ENCODE measurements at places on chromosomes 7 and 10. TPM values are rescaled to one million over a fixed set of nuclear protein-coding genes. Genes with fewer than 3 reads are reported as not detected.

Gene YAE1
- 17.0 TPM for polyA plus RNA-seq

Gene ZKSCAN1
- polyA plus RNA-seq, result 24.5 TPM

Gene CFAP58
- polyA plus RNA-seq, result 0.23 TPM

Gene PLCE1
- polyA plus RNA-seq, result 3.7 TPM

Gene RPEL1
- polyA plus RNA-seq, result not detected

Gene SPDYE1
- not detected for polyA plus RNA-seq

Gene BLNK
- polyA plus RNA-seq, result not detected

Gene CLCN1
- not detected for polyA plus RNA-seq

Gene LRIT1
- not detected for polyA plus RNA-seq

Gene EPDR1
- polyA plus RNA-seq, result 4.8 TPM

Gene ZNF736
- polyA plus RNA-seq, result 4.7 TPM

Gene KMT2C
- 6.9 TPM for polyA plus RNA-seq

Gene TCAF2
- 1.9 TPM for polyA plus RNA-seq

Gene LRRN3
- 12.7 TPM for polyA plus RNA-seq

Gene METTL2B
- 21.0 TPM for polyA plus RNA-seq

Gene CYP3A7
- not detected for polyA plus RNA-seq

Gene HECTD2
- polyA plus RNA-seq, result 7.6 TPM

Gene CALML3
- polyA plus RNA-seq, result not detected

Gene IGF2BP3
- polyA plus RNA-seq, result 14.4 TPM

Gene VGF
- polyA plus RNA-seq, result 0.04 TPM

Gene HECW1
- 2.1 TPM for polyA plus RNA-seq

Gene ECHDC3
- polyA plus RNA-seq, result 13.4 TPM

Gene PTF1A
- not detected for polyA plus RNA-seq

Gene OGDHL
- 0.16 TPM for polyA plus RNA-seq

Gene MALSU1
- 26.5 TPM for polyA plus RNA-seq

Gene FBXO24
- polyA plus RNA-seq, result 0.40 TPM

Gene CPVL
- polyA plus RNA-seq, result not detected

Gene CLIP2
- polyA plus RNA-seq, result 4.0 TPM

Gene TMEM72
- not detected for polyA plus RNA-seq

Gene UCN3
- not detected for polyA plus RNA-seq

Gene DNTT
- not detected for polyA plus RNA-seq

Gene HOXA7
- polyA plus RNA-seq, result 4.4 TPM

Gene C10orf90
- polyA plus RNA-seq, result not detected

Gene UPK3B
- polyA plus RNA-seq, result not detected

Gene SFRP4
- polyA plus RNA-seq, result 0.16 TPM

Gene SHTN1
- polyA plus RNA-seq, result 5.0 TPM

Gene ZNF394
- 12.3 TPM for polyA plus RNA-seq

Gene NPSR1
- polyA plus RNA-seq, result not detected

Gene WAPL
- polyA plus RNA-seq, result 15.1 TPM

Gene GIMAP5
- polyA plus RNA-seq, result not detected

Gene VSTM4
- polyA plus RNA-seq, result 4.4 TPM

Gene FBXL13
- 0.20 TPM for polyA plus RNA-seq

Gene TBX20
- polyA plus RNA-seq, result not detected

Gene NRAP
- not detected for polyA plus RNA-seq

Gene TMEM176B
- polyA plus RNA-seq, result not detected

Gene RELN
- 4.3 TPM for polyA plus RNA-seq
